ENCODE measurements at places on chromosomes 5 and 9.
A peak's percentile ranks its signal among the peaks of the same experiment; 100 is the strongest.

DNA sequence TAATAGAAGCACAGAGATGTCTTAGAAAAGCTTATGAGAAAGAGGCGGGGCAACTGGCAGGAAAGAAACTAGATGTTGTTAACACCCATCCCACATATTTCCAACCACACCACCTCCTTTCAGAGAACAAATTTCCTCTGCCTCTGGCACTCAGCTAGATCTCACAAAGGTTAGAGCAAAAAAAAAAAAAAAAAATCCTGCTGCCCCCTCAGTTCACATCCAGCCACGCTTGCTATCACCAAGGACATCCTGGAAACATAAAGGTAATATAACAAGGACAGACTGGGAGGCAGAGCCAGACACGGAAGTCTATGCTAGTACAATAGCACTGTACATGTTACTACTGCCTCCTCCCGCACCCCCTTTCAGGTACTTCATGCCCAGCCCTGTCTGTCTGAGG is 238.0 kb upstream of the PTGER4 start:
- no peak for DNase-seq

DNA sequence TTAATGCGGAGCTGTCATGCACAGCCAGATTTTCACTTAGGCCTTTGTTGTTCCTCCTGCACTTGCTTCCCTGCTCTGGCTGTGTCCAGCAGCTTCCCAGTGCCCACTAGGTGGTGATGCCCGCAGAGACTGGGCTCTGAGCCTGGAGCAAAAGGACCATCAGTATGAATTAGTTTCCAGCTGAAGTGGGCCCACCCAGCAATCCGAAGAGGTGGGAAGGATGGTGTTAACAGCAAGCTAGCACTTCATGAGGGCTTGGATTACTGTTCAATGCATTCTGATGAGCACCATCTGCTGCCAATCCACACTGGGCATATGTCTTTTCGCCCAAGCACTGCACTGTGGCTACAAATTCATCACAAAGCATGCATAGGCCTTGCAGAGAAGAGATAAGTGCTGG is 459.1 kb downstream of the SPOCK1 start:
- DNase-seq: no peak

- DNase-seq: no peak
Measured at GRCh38 chr9:113678119-113678858, 197.8 kb upstream of the ZNF618 start.

- DNase-seq: peak; percentile 15
Measured at GRCh38 chr5:43096916-43097315, 23.8 kb upstream of the ZNF131 start.

GRCh38 chr5:26530305-26530704 is 508.1 kb downstream of the CDH9 start:
- no peak for DNase-seq

GRCh38 chr5:151897896-151898295 is 26.8 kb downstream of the GLRA1 start:
- no peak for DNase-seq

DNA sequence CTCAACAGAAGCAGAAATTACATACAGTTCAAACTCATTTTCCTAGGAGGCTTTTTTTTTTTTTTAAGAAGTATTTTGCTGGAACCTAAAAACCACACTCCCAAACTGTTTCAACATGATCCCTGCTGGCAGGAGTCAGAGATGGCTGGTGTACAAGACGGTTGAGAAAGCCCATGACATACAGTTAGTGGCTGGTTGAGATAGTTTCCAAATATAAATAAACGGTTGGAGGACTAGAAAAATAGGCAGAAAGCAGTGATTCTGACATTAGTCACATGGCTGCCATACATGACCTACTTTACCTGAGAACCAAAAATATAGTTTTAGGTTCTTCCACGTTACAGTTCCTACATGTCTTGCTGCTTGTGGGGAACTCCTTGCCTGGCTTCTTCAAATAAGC is 31.7 kb upstream of the BASP1 start:
- peak; percentile 96 for DNase-seq

DNA sequence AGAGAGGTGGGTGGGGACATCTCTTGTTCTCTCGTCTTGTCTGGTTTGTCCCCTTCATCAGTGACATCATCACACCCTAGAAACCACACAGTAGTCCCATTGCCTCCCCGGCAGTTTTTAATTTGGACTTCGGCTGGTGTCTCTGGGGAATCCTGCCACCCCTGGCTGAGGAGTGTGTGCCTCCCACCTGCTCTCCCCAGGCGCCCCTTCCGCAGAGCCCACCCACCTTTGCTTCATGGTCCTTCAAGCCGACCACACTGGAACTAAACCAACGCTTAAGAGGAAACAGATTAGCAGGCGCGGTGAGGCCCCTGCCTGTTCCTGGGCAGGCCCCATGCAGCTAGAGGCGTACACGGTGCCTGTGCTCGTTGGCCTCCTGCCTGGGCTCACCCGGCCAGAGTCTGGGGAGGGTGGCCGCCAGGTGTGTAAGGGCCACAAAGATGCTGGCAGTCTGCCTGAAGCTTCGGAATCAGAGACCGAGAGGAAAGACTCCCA is 107.6 kb upstream of the SPRY4 start:
- DNase-seq: no peak

DNA sequence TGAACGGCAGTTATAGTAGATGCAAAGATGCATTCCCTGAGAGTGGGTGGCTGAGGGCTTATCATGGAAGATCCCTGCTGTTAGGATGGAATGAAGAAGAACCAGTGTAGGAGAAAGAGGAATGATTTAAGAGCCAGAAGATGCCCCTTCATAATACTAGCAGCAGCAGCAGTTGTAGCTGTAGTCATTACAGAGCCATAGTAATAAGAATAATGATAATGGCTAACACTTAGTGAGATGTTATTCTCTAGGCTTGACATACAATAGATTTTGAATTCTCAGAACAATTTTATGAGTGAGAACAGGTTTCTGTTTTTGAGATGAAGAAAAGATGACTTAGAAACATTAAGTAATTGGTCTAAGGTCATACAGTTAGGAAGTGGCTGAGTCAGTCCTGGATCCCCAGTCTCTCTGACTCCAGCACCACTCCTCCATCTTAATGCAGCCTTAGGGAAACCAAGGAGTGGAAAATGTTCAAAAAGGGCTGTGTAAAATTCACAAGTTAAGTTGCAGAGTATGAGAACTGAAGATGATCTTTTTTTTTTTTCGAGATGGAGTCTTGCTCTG is 459.4 kb upstream of the SGCD start:
- DNase-seq: no peak

DNA sequence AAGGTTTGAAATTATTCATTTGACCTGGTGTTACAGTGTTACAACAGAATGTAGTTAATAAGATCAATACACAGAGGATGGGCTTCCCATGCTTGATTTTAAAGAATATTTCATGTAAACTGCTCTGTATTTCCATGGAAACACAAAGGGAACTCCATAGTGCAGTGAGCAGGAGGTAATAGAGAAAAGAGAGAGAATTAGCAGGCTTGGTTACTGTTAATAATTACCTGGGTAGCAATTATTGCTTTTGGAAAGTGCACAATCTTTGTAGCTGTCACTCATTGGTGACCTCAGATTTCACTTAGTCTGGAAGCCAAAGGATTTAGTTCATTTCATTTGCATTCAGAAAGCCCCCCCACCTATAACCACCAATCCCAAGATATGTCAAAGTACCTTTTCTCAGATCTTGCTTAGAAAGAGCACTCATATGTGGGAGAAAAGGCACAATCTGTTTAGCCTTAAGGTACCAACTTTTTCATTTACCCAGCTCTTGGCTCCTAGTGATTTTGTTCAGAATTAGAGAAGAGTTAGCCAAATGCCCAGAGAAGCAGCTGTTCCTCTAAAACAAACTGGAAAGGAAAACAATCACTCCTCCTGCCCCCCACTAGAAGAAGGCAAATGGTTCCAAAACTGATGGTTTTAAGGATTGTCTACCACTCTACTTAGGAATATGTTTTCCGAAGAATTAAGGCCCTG is 234.5 kb upstream of the SLC24A2 start:
- no peak for DNase-seq

DNA sequence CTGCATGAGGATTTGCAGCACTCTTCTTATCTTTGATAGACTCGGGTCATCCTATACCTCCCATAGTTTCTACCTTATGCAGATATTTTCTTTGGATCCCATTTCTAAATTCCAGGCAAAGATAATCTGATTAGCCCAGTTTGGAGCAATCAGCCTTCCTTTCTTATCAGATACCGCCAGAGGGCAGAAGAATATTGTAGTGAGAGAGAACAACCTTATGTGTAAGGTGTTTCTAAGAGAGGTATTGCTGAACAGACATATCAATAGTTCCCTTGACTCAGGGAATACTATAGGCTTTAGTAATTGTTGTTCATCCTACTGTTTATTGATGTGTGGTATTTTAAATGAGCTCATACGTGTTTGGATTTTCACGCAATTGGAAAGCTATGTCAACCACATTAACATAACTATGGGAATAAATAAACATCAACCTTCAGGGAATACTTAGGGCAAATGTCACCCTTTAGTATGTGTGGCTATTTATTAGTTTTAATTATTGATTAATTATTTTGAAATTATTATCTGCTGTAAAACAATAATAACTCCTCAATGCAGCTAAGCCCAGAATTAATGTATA is 1435.2 kb upstream of the CDH9 start:
- DNase-seq: peak; percentile 72

- no peak for DNase-seq
Measured at GRCh38 chr9:123478160-123478559, 122.2 kb downstream of the CRB2 start.

- DNase-seq: no peak
Measured at GRCh38 chr9:137428841-137429545, 5.8 kb downstream of the NOXA1 start.

DNA sequence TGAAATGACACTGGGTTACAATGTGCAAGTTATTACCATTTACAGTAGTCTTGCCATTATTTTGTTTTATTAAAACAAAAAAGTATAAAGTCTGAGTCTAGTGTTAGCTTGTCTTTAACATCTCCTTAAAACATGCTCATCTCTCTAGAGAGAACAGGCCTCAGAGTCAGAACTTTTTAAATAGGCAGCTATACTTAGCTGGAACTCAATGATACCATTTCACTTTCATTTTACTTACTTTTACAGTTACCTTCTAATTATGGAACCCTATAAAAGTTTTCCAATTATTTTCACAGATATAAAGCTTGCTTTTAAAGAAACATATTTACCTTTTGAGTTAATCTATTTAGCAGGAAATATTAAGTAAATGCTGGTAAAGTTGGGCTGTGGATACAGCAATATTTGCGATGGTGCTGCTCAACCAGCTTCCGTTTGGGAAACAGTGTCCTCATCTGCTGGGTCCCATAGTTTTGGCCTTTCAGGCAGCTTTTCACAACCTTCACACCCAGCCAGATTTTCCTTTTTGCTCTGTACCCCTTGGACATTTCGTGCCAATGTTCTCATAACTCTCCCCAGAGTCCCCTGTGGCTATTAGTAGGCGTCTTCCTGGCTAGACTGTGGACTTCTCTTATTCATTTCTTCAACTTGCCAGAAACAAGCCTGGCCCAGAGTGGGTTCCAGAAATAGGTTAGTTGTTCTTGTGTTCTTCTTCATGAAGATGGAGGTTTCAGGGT is 36.3 kb upstream of the UBTD2 start:
- DNase-seq: no peak

GRCh38 chr5:76165711-76166374 is 82.7 kb downstream of the SV2C start:
- DNase-seq: no peak

DNA sequence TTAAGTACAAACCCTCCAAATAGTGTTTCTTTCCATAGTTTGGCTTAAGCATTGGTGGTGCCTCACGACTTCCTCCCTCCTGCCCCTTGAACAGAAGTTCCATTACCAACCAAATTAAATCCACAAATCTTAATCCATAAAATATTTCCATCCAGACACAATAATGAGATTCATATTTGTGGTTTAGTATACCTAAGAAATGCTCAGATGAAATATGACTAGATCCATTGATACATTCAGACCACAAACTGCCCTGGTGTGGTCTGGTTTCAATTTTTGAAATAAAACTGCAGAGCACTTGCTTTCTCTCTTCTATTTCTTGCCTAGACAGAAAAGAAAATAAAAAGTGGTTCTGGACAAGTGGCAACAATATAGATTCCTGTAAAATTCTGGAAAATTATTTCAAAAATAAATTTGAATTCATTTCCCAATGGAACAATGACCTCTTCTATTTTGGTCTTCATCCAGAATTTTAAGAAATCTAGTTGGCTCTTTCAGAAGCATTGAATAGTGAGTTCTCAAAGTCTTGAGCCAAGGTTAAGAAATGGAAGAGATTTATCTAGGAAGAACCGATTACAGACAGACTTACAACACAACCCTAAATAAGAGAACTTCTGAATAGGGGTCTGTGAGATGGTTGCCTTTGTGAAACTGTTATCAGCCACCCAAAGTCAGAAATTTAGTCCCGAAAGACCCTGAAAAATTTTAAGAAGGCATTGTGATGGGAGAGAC is 14.0 kb downstream of the TNC start:
- no peak for DNase-seq
